ENCODE measurements at places on chromosomes 5 and 9.

GRCh38 chr9:87270221-87270847, 227.3 kb upstream of the DAPK1 start:
- DNase-seq = no peak

DNA sequence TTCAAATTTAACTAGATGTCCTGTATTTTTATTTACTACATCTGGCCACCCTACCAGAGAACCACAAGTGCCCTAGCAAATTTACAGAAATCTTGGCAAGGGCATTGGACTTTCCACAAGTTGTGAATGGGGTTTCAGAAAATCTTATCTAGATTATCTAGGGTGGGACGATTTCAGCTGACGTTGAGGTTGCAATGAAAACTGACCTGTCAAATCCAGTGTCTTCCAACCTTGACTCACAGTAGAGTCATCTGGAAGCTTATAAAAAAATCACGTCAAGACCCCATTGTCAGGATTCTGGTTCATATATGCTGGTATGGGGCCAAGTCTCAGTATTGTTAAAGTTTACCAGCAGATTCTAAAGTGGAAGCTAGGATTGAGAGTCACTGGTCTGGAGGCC, 109.6 kb upstream of the ACTBL2 start:
- no peak for DNase-seq

DNA sequence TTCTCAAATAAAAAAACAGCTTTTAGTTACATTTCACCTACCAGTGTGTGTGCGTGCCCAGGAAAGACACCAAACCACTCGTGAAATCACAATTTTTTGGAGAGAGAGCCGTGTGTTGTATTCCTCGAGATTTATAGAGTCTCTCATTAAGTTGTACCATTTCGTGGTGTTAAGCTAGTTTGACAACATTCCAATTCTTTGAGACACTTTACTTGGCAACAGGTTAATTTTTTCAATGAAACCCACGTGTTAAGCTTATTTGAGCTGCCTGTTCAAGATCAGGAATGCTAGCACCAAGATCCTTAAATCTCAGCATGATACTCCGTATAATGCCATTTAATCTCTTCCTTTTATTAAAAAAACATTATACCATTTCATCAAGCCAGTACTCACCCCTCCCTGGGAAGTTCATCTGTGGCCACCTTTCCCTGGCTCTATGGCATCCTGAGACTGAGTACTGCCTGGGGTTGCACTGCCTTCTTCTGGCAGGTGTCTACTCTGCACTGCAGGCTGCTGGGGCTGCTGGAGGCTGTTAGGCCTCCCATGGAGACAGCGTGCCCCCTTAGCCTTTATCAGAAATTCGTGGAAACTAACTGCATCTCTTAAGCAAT, 143.7 kb downstream of the ARHGAP26 start:
- peak; percentile 66 for DNase-seq

GRCh38 chr5:152456815-152457443, 51.9 kb upstream of the NMUR2 start:
- DNase-seq = no peak

DNA sequence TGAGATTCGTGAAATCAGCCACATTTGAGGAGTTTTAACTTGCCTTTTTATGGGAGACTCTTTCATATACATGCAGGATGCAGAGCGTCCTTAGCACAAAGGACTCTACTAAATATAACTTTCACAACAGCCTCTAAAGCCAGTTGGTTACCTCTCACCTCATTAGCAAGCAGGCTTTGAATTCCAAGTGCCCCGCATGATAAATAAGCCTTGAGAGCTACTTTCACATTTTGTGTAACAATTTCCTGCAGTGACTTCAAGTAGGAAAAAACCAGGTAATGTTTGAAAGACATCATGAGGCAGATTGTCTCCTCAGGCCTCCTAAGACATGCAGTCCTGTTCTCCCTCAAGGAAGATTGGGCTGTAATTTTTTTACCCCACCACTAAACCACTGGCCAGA, 50.5 kb downstream of the RALGPS1 start:
- DNase-seq = peak; percentile 11

GRCh38 chr5:5383461-5383860, 39.0 kb upstream of the ICE1 start:
- no peak for DNase-seq

DNA sequence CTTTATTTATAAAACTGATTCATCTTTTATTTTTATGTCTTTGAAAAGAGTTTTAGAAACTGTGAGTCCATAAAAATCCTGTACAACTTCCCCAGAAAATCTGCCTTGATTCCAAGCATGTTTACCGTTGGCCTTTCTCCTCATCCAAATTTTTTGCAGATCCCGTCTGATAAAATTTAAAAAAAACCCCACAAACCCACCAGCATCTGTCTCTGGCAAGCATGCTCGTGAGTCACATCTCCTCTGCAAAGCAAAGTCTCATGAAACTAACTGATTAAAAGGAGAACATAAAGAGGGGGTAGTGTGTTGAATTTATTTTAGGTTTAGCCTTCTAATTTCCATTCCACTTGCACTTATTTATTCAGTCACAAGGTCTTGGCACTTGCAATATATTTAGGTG, 109.4 kb downstream of the MAT2B start:
- DNase-seq = no peak

GRCh38 chr9:4798281-4799032, 5.7 kb downstream of the RCL1 start:
- DNase-seq = no peak

GRCh38 chr5:79107020-79107796, 4.4 kb upstream of the BHMT start:
- peak; percentile 69 for DNase-seq

DNA sequence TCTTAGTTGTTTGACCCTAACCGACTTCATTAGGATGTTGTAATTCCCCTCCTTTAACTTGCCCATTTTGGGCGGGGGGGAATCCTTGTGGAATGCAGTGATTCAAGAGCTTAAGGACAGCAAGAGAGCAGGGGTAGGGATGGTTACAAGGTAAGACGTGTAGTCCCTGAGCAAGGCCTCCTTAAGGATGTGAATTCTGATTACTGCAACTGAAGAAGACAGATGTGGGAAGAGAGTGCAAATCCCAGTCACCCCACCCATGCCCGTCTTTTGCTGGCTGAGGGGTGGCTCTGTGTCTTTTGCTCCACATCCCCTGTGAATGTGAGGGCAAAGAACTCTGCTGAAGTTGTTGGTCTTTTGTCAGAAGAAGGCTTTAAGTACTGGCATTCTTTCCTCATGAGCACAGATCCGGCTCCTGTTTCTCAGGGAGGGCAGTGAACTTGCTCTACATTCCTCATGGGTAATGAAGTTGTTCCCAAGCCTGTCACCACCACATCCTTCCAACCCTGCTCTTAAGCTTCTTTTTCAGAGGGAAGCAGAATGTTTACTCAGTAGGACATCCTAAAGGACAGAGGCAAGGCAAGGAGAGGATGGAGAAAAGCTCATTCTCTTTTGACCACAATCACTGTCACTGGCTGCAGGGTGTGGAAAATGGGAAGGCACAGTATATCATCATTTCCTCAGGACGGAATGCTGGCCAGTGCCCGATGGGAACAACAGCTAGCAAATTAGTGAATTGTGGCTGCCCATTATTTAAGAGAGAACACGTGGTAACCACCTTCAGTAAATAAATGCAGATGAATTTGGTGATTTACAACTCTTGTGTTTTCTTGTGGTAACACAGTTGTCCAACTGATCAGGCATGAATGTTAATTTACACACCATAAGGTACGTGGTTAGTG, 61.5 kb downstream of the RAI14 start:
- DNase-seq = peak; percentile 95

DNA sequence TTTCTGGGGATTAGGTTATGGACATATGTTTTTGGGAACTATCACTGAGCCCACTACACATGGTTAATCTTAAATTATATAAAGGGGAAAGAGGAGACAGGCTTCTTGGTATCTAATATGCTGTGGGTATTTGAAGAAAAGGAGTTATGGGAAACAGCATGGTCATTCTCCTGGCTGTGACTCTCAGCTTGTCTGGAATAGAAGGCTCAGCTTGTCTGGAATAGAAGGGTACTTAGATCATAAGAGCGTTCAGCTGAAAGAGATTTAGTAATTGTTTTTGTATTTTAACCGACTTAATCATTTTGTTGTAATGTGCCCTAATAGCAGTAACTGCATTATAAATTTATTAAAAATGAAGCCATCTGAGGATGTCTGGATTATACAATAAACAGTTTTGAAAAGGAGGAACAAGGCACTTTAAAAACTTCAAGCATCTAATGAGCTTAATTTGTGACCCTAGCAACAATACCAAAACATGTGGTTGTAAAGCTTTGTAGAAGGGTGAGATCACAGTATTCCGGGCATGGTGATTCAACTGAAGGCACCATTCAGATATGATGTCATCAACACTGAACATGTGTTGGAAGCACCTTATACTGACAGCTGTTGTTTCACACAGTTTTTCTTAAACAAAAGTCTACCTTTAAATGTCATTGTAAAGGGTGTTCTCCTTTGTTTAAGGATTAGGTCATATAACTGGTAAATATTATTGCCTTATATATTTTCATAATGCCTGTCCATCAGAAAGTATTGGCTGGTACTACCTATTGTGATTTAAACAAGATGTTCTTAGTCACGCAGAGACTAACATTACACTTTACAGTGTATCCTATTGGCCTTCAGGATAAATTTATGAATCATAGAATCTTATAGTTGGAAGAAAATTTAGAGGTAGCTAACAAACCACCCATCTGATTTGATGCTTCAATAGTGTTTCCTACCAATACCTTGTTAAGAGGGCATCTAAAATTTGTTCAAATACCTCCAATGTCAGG, 2174.1 kb upstream of the WWC1 start:
- DNase-seq = no peak

DNA sequence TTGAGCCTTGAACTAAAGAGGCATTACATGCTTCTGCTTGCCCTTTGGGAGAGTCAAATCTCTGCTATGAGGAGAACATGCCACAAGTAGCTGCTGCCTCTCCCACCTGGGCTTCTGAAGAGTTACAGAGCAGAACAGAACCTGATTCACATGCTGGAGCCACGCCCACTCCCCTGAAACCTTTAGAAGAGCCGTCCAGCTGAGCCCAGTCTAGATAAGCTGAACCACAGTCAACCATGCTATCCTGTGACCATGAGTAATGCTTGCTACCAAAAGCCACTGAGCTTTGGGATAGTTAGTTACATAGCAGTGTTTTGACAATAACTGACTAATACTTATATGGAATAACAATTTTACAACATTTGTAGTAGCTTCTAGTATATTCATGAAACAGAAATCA, 111.0 kb upstream of the VCAN start:
- DNase-seq = no peak

GRCh38 chr9:37374892-37375291, 47.6 kb upstream of the GRHPR start:
- peak; percentile 45 for DNase-seq

- no peak for DNase-seq
Observed at GRCh38 chr9:70392850-70393249, 21.6 kb downstream of the KLF9 start.

- no peak for DNase-seq
Observed at GRCh38 chr9:15248081-15248480, 58.9 kb downstream of the TTC39B start.

DNA sequence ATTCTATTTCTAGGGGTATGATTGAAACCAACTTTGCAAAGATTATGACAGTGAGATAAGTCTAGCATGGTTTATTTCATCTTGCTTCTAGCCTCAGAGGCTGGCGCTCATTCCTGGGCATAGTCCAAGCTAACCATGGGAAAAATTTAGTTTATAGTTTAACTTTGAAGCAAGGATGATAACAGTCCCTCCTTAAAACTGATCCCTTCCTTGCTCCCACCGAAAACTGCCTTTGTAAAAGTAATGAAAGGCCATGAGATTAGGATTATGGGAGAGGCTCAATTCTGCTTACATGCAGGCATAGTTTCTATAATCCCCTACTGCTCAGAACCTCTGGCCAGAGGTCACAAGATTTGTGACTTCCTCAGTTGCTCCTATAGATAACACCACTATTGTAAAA, 75.7 kb downstream of the TARS1 start:
- DNase-seq = no peak

DNA sequence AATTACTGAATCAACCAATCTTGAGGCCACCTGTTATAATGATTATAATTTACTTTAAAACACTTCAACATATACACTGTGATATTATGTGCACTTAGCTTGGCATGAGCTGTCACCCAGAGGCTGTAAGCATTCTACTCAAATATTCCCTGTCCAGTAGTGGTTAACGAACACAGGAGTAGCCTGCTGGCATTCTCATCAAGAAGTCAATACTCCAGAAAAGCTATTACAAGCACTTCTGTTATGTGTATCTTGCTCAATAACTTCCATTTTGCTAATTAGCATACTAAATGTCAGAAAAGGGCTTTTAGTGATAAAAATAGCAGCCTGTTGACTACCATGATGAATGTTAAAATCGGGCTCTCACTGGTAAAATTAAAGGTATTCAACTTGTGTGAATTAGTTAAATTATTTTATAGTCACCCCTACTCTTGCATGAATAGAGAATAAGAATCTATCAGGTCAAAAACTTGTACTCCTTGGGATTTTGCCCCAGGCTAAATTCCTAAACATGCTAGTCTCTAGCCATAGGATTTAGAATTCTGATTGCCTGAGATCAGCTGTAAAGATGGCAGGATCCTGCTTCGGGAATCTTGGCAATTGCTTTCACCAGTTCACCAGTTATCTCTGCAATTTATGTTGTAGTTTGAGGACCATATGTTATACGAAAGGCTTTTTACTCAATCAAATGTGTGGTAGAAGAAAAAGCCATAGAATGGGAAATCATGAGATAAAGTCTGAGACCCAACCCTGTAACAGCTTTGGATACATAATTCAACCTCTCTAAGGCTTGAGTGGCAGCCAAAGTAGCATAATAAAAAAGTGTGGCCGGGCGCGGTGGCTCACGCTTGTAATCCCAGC, 43.4 kb upstream of the PAM start:
- DNase-seq = no peak

DNA sequence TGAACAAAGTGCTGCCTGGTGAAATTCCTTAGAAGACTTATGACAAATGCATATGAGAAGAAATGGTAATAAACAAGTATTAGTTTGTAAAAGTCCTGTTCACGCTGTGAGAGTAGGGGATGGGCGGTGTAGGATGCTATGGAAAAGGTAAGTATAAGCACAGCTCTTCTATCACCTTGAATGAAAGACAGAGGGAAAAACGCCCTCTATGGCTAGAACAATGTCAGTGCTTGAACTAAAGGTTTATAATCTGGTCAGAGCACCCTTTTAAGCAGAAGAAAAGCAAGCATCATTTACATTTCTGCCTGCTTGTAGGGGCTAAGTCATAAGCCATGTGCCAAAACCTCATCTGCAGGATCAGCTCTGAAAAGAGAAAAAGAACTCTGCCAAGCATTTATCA, 115.2 kb downstream of the LHFPL2 start:
- DNase-seq = no peak

Measured in islet precursor cell (in vitro differentiated cells).